RCC 7860 (cell line): ENCODE measurements at places on chromosomes 12 and 14.

GRCh38 chr12:6069437-6070093 is 54.9 kb downstream of the VWF start:
- DNase-seq = no peak

- DNase-seq = no peak
These were observed 226.9 kb downstream of the CRADD start for GRCh38 chr12:93904124-93904523.

GRCh38 chr12:28413460-28414109 is 223.3 kb downstream of the CCDC91 start:
- no peak for DNase-seq

DNA sequence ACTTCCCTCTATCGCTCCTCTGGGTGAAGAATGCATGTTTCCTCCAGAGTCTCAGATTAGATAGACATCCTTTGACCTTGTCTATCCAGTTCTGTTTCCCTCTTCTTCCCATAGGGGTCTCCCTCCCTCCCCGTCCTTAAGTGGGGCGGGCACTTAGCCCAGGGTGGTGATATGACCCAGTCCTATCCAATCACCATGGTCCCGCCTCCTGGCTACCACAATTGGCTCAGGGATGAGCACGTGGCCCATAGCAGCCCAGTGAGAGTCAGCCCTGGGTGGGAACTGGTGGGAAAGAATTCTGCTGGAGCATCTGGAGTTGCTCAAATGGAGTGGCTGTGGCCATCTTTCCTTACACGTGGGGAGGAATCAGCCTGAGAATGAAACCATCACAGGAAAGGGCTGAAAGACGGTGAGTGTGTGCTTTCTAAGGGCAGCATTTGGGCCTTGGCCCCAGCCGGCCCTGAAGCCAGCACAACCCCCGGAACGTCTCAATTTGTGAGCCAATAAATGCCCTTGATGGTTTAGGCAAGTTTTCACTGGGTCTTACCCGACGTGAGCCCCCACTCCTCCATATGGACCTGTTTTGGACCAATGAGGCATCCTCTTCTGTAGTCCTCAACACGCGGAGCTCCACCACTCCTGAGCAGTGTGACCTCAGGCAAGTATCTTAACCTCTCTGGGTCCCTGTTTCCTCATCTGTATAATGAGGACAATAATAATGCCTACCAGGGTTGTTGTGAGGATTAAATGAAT is 14.4 kb upstream of the MLXIP start:
- DNase-seq = peak; percentile 97

- DNase-seq = no peak
These were observed 507 bp downstream of the AHSA1 start for GRCh38 chr14:77458249-77458950.

DNA sequence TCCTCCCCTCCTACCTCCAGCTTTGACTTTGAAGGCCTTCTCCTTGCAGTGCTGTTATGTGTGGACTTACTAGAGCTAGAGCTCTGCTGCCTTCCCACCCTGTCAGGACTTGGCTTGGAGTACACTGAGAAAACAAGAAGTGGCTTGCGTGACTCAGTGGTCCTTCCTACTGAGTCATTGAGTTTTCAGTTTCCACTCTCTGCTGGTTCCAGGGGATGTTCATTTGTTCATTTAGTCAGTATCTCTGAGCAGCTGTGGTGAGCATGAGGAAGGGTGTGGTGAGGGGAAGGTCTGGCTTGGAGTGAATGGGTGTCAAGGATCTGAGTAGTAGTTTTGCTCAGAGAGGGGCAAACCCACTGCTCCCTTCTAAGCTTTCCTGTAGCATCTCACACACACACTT is 17.2 kb upstream of the ELK3 start:
- DNase-seq = peak; percentile 60

DNA sequence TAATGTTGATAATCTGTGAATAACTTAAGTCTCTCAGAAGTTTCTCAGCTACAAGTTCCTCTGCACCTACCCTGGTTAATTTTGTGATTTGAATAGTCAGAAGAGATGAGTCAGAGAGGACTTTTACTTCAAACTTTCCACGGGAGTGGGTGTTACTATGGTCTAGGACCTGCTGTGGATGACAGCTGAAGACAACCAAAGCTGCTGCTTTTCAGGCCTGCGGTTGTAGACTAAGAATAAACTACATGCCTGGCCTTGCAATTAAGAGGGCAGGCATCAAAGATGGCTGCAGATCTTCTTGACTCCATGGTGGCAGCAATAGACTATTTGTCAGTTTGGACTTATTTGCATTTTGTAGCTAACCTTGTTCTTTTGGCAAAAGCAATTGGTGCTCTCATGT is 227.1 kb upstream of the KRR1 start:
- no peak for DNase-seq

- DNase-seq = no peak
These were observed 98.9 kb upstream of the EGLN3 start for GRCh38 chr14:34049790-34050189.

DNA sequence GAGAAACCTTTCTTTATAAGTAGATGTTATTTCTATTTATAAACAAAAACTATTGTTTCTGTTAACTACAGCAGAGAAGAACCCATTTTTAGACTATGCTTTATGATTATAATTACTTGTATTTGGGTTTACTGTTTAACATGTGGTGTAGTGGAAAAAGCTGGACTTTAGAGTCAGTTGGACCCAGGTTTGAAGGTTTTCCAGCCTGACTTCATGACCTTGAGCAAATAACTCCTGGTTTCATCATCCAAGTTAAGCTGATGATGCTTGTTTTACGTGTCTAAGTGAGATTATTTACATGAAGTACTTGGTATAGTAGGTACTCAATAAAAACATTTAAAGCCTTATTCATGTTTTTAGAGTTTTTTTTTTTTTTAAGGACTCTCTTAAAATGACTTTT is 221.8 kb upstream of the ARHGAP5 start:
- no peak for DNase-seq

DNA sequence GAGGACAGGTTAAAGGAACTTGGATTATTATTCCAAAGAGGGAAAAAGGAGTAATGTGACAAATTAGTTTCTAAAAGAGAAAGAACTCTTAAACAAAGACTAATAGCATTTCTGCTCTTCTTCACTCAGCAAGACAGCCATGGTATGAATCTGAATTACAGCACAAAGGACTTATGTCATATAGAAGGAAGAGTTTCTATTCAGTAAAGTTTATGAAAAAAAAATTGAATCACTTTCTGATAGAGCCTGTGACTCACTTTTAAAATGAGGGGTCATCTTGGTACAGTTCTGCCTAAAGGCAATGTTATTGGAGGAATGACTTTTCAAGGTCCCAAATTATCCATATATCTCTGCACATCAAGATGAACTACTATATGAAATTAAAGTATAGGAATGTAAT is 101.7 kb downstream of the DUSP6 start:
- no peak for DNase-seq

DNA sequence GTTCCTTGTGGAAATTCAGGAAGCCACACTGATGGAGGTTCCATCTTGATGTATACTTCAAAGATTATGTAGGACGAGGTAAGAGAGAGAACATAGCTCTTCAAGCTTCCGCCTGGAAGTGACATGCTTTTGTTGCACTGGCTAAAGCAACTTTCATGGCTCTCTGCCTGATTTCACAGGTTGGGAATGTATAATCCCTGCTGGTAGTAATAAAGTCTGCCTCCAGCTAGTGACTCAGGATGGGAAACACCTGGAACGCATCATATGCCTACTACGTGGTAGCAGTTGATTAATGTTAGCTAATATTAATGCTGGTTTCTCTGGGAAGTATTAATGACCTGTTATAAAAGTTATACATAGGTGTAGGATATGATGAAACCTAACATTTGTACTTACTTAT is 71.1 kb downstream of the PELI2 start:
- no peak for DNase-seq

GRCh38 chr14:101019541-101019940 is 116.0 kb upstream of the RTL1 start:
- no peak for DNase-seq

DNA sequence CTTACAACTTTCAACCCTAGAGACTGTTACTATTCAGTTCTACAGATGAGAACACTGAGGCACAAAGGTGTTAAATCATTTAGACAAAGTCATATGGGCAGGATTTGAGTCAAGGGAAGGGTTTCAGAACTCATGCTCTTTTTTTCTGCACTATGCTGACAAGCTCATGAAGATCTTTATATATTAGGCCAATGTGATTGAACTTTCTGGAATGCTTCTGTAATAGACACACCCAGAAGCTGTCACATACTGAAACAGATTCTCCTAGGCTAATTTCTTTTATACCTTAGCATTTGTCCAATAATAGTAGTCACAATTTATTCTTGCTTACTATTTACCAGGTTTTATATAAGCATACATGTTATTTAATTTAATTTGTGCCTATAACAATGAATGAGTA is 164.0 kb downstream of the ALG10B start:
- DNase-seq = no peak

DNA sequence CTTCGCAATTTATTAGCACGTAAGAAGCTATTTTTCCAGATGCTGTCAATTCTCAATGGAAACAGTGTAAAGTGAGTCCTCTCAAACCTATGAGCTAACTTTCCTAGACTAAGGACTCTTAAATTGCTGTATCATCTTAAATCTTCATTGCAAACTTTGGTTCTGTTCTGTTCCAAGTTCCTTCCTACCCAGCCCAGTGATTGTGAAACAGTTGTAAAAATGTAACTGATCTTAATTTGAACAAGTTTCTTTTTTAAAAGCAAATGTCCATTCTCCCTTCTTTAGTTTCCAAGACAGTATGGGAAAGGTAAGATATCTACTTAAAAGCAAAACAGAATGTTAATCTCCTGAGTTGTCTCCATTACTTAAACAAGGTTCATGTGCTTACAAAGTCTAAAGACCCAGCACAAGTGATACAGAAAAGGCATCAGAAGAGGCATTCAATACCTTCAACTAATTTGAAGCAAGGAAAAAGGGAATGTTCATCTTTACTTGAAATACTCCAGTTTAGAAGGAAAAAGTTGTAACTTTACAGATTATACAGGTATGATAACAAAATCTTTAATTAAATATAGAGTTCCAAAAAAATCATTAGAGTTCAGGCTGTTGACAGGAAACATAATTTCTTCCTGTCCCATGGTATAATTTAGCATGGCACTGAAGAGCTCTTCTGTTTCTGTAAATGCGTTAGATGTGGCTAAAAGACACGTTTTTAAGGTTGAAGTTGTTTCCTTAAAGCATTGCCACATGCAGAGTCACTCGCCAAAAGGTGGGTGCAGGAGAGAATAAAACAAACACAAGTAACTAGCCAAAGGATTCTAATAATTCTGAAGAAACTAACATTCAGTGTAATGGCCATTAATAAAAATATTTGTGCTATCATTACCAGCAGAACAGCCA is 101.5 kb upstream of the USP15 start:
- no peak for DNase-seq
